Immature natural killer cell (primary cell): ENCODE measurements at places on chromosomes 6 and 20. TPM values are rescaled to one million over a fixed set of nuclear protein-coding genes. Genes with fewer than 3 reads are reported as not detected.

- H3K27me3 ChIP-seq: peaks cover 2% of the 10 kb centered on the region
- H3K36me3 ChIP-seq: no peaks in the 10 kb centered on the region
- H3K27ac ChIP-seq: peak overlapping the region; percentile 30
- H3K4me1 ChIP-seq: peaks cover 7% of the 10 kb centered on the region
- no peak overlapping the region for H3K4me3 ChIP-seq
Observed at GRCh38 chr20:32249030-32249738, 28.3 kb upstream of the KIF3B start.

DNA sequence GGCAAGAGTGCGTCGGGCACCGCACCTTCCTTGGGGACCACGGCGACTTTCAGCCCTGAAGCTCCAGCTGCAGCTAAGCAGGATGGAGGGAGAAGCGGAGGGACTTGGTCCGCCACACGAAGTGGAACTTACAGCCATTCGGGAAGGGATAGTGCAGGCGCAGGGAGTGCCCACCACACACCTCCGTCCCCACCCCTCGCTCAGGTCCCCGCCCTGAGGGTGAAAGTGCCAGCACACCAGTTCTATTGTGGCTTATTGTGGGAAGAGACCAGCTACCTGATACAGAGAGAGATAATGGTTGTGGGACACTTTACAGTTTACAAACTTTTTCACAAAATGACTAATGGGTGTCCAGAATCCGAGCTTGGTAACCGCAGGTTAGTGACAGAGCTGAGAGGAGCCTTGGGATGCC, 76.1 kb downstream of the IRF4 start:
- no peak overlapping the region for H3K4me3 ChIP-seq
- DNase-seq: no peak
- no peak overlapping the region for H3K27ac ChIP-seq
- no peaks in the 10 kb centered on the region for H3K27me3 ChIP-seq
- no peaks in the 10 kb centered on the region for H3K4me1 ChIP-seq
- no peaks in the 10 kb centered on the region for H3K36me3 ChIP-seq

GRCh38 chr6:98525860-98526259, 308.5 kb upstream of the POU3F2 start:
- H3K27me3 ChIP-seq: no peaks in the 10 kb centered on the region
- no peaks in the 10 kb centered on the region for H3K4me1 ChIP-seq
- no peaks in the 10 kb centered on the region for H3K36me3 ChIP-seq

Gene SOX18
- not detected for polyA plus RNA-seq

DNA sequence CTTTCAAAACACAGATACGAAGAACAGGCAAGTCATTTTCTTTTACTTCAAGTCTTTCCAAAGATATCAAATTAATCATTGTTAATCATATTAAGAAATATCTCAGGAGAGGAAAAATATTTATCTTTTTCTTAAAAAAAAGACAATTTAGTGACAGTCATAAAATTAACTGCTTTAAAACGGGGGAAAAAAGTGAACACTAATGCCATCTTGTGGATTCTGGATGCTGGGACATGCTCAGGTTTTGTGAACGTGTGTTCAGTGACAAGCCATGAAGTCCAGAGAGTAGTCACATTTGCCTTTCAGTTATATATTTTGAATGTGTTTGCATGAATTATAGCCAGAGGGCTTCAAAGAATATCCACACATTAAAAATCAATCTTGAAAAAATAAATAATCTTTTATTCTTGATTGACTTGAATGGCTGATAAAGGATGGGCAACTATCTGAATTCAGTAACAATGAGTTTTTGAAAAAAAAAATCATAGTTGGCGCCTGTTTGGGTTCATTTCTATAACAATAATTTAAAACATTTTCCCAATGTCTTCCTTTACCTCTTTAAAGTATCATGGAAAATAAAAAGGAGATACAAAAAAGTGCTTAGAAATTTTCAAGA, 74.7 kb upstream of the NOX3 start:
- peaks cover 10% of the 10 kb centered on the region for H3K4me1 ChIP-seq
- H3K36me3 ChIP-seq: no peaks in the 10 kb centered on the region
- no peak overlapping the region for H3K27ac ChIP-seq
- no peak for DNase-seq

Gene SLPI
- not detected for polyA plus RNA-seq
